IMR-90 (cell line): ENCODE measurements at places on chromosomes 13 and 19. TPM values are rescaled to one million over a fixed set of nuclear protein-coding genes. Genes with fewer than 3 reads are reported as not detected.
A peak's percentile ranks its signal among the peaks of the same experiment; 100 is the strongest.

The METTL21C gene
- polyA plus RNA-seq, result not detected in 2 replicates

The LGALS14 gene
- polyA plus RNA-seq, result not detected in 2 replicates

- DNase-seq, result no peak
Observed at GRCh38 chr19:5515737-5516136, 52.0 kb downstream of the TINCR start.

GRCh38 chr13:102935896-102936321 is 90.1 kb downstream of the ERCC5 start:
- DNase-seq, result no peak

- peak; percentile 19 for DNase-seq
Observed at GRCh38 chr19:6740589-6741343, 1.3 kb downstream of the TRIP10 start.
